ENCODE measurements at places on chromosomes 1 and 21. TPM values are rescaled to one million over a fixed set of nuclear protein-coding genes. Genes with fewer than 3 reads are reported as not detected.

The PKP1 gene
- not detected for total RNA-seq

The SLC6A9 gene
- 1.3 TPM for total RNA-seq

GRCh38 chr1:152901631-152902030 is 6.7 kb upstream of the IVL start:
- no peak for DNase-seq

- DNase-seq, result no peak
These were observed at the start of gene SERPINC1 for GRCh38 chr1:173917149-173917548. TSS of gene SERPINC1 (minus strand) at chr1:173917327. CDS start at chr1:173917259, 68 bp downstream.

- DNase-seq, result no peak
These were observed 885 bp downstream of the AHCYL1 start for GRCh38 chr1:109985247-109986053.
